ENCODE measurements at places on chromosomes 6 and 20. TPM values are rescaled to one million over a fixed set of nuclear protein-coding genes. Genes with fewer than 3 reads are reported as not detected.
A peak's percentile ranks its signal among the peaks of the same experiment; 100 is the strongest.

- no peak overlapping the region for H3K4me3 ChIP-seq
- no peak overlapping the region for H3K27ac ChIP-seq
- H3K4me1 ChIP-seq, result no peaks in the 10 kb centered on the region
- H3K36me3 ChIP-seq, result no peaks in the 10 kb centered on the region
These were observed 95.7 kb downstream of the SHLD1 start for GRCh38 chr20:5845681-5846615.

- no peaks in the 10 kb centered on the region for H3K27me3 ChIP-seq
- no peak for DNase-seq
- no peak overlapping the region for H3K27ac ChIP-seq
- H3K4me3 ChIP-seq, result no peak overlapping the region
- H3K36me3 ChIP-seq, result no peaks in the 10 kb centered on the region
These were observed 40.3 kb upstream of the RALGAPA2 start for GRCh38 chr20:20752712-20753111.

- DNase-seq, result no peak
- H3K4me1 ChIP-seq, result no peaks in the 10 kb centered on the region
- no peak overlapping the region for H3K27ac ChIP-seq
- no peaks in the 10 kb centered on the region for H3K27me3 ChIP-seq
- no peak overlapping the region for H3K4me3 ChIP-seq
- no peaks in the 10 kb centered on the region for H3K36me3 ChIP-seq
These were observed 590.7 kb downstream of the MEI4 start for GRCh38 chr6:78243519-78243918.

DNA sequence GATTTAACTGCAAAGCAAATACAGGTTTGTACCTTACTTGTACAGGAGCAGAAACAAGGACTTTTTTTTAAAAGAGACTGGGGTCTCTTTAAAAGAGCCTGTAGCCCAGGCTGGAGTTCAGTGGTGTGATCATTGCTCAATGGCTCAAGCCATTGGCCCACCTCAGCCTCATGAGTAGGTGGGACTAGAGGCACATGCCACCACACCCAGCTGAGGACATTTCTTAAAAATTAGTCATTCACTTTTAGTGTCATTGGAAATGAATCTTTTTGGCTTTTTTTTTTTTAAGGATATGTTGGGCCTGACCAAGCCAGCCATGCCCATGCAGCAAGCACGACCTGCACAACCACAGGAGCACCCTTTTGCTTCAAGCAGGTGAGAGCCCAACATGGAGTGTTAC is 16.9 kb downstream of the SEC23B start:
- H3K36me3 ChIP-seq, result peaks cover 57% of the 10 kb centered on the region
- H3K4me3 ChIP-seq, result no peak overlapping the region
- H3K27ac ChIP-seq, result no peak overlapping the region

GRCh38 chr20:34834459-34834893 is 9.0 kb upstream of the NCOA6 start:
- no peaks in the 10 kb centered on the region for H3K27me3 ChIP-seq
- no peaks in the 10 kb centered on the region for H3K36me3 ChIP-seq
- H3K4me1 ChIP-seq, result no peaks in the 10 kb centered on the region

DNA sequence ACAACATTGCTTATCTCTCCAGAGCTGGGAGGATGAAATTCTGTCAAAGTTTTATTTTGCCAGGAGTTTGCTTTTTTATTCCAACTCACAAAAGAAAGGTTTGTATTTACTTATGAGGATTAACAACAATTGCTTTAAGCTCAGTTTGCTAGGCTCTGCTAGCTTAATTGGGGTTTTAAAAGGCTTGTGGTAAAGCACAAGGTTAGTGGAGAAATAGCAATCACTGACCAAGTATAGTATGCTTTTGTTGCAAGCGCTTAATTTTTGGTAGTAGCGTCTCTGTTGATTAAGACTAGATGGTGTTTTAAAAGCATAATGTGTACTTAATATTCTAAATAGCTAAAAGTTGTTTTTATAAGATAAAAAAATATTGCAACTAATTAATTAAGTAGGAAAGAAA is 45.7 kb downstream of the TINAG start:
- H3K27ac ChIP-seq, result no peak overlapping the region
- H3K4me1 ChIP-seq, result no peaks in the 10 kb centered on the region
- no peak for DNase-seq

DNA sequence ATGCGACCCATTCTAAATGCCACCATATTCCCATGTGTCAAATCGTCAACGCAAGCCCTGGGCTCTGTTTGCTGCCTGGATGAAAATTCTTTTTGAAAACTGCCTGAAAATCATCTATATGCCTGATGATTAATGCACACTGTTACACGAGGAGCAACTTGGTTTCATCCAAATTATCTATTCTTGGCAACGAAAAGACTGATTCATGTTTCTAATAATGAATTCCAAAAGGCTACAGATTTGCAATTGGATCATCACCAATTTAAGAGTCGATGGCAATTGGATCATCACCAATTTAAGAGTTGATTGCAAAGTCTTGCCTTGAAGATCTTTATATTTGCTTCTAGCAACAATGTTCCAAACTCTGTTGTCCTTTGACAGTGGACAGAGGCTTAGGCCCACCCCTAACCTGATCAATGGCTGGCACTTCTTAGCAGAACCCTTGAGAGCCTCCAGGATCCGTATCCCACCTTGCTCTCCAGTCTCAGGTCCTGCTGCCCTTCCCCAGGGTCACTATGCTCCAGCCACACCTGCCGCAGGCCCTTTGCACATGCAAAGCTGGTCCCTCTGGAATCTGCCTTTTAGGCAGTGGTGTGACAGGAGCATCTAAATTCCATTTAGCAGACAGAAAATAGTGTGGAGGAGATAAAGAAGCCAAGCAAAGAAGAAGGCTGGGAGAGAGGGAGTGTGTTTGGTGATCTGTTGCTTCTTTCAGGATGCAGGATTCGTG is 460.9 kb upstream of the SULF2 start:
- DNase-seq, result no peak
- H3K36me3 ChIP-seq, result no peaks in the 10 kb centered on the region
- H3K27me3 ChIP-seq, result no peaks in the 10 kb centered on the region
- no peaks in the 10 kb centered on the region for H3K4me1 ChIP-seq
- H3K4me3 ChIP-seq, result no peak overlapping the region
- H3K27ac ChIP-seq, result no peak overlapping the region

DNA sequence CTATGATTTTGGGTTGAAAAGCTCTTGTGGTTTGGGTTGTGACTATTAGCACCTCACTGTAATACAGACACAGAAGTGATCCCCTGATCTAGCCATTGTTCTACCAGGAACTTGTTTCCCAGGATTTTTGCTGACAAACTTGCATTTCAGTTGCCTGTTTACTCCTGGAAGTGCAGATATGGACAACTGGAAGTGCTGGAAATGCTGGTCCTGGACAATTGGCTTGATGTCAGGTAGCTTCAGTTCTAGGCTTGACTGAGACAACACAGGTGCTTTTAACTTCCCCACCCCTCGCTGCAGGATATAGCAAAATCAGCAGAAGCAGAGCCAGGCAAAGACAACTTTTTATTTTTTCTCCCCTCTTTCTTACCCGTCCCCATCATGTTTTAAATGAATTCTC is 27.1 kb upstream of the FBXO30 start:
- no peak overlapping the region for H3K4me3 ChIP-seq
- no peaks in the 10 kb centered on the region for H3K36me3 ChIP-seq
- no peak overlapping the region for H3K27ac ChIP-seq
- no peak for DNase-seq
- no peaks in the 10 kb centered on the region for H3K4me1 ChIP-seq
- H3K27me3 ChIP-seq, result no peaks in the 10 kb centered on the region

- DNase-seq, result no peak
- H3K27me3 ChIP-seq, result peaks cover 20% of the 10 kb centered on the region
- H3K27ac ChIP-seq, result no peak overlapping the region
- no peaks in the 10 kb centered on the region for H3K36me3 ChIP-seq
These were observed 12.1 kb upstream of the MLN start for GRCh38 chr6:33815854-33816253.

DNA sequence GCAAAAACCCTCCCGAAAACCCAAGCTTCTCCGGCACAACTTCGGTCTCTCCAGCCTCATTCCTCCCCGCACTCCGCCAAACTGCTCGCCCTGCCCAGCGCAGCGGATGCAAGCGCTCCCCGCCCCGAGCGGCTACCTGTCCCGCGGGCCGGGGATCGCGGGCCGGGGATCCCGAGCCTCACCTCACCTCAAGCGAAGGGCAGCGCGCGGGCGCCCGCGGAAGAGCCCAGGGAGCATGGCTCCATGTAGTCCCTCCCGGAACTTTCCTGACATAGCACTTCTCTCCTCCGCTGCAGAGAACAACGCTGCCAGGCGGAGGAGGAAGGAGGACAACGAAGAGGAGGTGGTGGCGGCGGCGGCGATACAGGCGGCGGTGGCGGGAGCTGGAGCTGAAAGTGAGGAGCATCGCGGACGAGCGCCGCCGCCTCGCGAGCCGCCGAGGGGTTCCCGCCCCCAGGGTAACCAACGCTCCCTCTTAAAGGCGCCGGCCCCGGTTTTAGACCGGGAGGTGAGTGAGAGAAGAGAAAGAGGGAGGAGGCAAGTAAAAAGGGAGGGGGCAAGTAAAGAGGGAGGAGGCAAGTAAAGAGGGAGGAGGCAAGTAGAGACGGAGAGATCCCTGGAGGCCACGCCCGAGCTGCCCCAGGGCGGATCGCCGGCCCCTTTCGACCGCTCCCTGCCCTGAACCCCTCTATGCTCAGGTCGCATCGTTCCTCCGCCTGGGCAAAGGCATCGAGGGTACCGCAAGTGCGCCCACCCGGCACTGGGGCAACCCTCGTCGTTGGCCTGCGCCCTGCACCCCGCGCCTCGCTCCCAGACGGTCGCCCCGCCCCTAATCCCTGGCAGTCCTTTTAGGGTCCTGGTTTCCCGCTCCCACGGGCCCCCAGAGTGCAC is at the start of gene GPR63:
Gene GPR63 (minus strand): TSS at position 397 of the 891 bp plus-strand sequence. CDS start 37,746 bp downstream, outside the sequence.
- H3K36me3 ChIP-seq, result no peaks in the 10 kb centered on the region
- peaks cover 6% of the 10 kb centered on the region for H3K4me1 ChIP-seq
- peak within 1 kb of the TSS; percentile 24 for H3K27ac ChIP-seq
- H3K27me3 ChIP-seq, result peaks cover 23% of the 10 kb centered on the region
- peak; percentile 79 for DNase-seq

DNA sequence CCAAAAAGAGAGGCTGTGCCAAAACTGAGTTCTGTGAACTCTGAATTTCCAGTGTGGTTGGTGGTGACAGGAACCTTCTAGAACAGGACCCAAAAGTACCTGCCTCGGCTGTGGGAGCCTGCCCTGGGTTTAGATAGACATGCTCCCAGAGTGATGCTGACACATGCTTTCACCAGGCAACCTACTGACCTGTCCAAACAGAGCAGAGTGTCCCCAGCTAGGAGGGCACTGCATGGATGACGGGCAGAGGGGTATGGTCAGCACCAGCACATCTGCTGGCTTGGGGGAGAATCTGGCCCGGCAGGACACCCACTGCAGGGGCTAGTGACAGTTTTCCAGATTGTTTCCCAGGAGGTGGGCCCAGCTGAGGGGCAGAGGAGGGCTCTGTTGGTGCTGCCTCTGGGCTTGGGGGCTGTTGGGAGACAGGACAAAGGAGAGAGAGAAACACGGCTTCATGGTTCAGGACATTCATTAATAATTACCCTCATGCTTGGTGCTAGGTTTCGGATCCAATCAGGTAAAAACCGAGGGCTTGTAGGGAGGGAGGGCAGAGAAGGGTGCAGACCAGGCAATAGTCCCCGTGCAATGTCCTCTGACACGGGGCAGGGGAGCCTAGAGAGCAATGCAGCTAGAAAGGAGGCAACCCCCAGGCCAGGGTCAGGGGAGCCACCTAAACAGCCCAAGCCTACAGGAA is 15.0 kb downstream of the KCNK5 start:
- peaks cover 26% of the 10 kb centered on the region for H3K36me3 ChIP-seq
- no peak overlapping the region for H3K4me3 ChIP-seq
- peak overlapping the region; percentile 52 for H3K27ac ChIP-seq
- no peak for DNase-seq
- peaks cover 89% of the 10 kb centered on the region for H3K4me1 ChIP-seq

GRCh38 chr6:49776444-49776843 is 10.6 kb downstream of the PGK2 start:
- peaks cover 3% of the 10 kb centered on the region for H3K36me3 ChIP-seq

DNA sequence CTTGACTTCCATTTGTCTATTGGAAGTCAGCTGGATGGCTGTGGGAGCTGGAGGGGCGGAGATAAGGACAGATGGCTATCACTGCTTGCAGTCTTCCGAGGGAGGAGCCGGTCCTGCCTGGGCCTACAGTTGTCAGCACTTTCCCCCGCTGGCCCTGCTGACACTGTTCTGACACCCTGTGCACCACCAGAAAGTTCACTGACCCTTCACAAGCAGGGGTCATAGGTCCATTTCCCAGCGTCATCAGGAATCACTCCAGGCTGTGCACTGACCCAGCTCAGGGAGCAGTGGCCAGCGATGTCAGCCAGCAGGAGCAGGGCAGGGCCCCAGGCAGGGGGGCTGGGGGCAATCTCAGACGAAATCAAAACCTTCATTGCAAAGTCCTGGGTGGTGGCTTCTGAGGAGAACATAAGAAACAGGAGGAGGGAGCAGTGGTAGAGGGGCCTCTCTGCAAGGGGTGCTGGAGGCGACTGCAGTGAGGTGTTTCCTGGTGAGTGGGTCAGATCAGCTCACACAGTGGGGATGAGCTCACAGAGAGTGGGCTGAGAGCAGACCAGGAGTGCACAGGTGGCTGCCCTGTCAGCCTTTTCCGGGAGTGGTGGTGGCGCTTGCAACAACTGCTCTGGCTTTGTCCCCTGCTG is 26.5 kb upstream of the PLEKHG1 start:
- peaks cover 3% of the 10 kb centered on the region for H3K4me1 ChIP-seq
- peak; percentile 38 for DNase-seq
- no peak overlapping the region for H3K27ac ChIP-seq
- no peaks in the 10 kb centered on the region for H3K27me3 ChIP-seq

GRCh38 chr6:32382757-32383420 is 11.2 kb upstream of the TSBP1 start:
- H3K4me1 ChIP-seq, result peaks cover 5% of the 10 kb centered on the region
- H3K4me3 ChIP-seq, result no peak overlapping the region
- DNase-seq, result no peak
- H3K27ac ChIP-seq, result no peak overlapping the region

DNA sequence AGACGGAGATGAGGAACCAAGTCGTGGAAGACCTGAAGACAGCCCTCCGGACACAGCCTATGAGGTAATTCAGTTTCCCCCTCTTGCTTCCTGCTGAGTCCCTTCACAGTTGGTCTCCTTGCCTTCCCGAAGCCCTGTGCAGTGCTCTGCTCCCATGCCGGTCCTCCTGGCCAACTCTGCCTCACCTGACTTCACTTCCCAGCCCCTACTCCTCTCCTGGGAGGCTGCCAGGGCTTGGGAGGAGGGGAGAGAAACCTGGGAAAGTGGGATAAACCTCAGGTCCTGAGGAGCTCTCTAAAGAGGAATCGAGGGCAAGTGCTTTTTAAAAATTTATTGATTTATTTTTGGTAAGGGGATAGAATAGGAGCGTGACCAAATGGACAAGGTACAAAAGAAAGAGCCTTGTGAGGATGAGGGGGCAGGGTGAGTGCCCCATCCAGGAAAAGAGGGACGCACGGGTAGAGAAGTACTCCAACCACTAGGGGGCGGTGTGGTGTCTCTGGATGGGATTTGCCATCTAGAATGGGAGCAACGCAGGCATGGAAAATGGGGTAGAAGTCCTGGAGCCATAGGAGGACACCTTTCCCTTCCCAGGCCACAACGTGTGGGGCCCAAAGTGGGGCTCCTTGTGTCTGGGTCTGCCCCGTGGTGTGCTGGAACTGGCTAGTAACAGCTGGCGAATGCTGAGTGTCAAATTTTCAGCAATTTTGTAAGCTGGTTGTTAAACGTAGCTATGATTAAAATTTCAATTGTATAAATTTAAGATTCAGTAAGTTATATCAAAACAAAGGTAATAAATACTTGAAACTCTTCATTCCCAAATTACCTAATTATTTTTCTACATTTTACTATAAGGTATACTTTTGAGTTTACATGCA is 69.0 kb downstream of the MOCS1 start:
- H3K27ac ChIP-seq, result no peak overlapping the region
- peaks cover 19% of the 10 kb centered on the region for H3K36me3 ChIP-seq
- H3K4me1 ChIP-seq, result no peaks in the 10 kb centered on the region
- H3K4me3 ChIP-seq, result no peak overlapping the region

The ULBP3 gene
- polyA plus RNA-seq, result 1.8 TPM

The OARD1 gene
- polyA plus RNA-seq, result 82.5 TPM

The TNFRSF6B gene
- 1.9 TPM for polyA plus RNA-seq

The ASF1A gene
- 20.1 TPM for polyA plus RNA-seq

The PPIL6 gene
- 3.8 TPM for polyA plus RNA-seq

The SLC32A1 gene
- polyA plus RNA-seq, result 0.03 TPM

All from large intestine (tissue), 12 donors.